ENCODE measurements at places on chromosomes 7 and 10.

DNA sequence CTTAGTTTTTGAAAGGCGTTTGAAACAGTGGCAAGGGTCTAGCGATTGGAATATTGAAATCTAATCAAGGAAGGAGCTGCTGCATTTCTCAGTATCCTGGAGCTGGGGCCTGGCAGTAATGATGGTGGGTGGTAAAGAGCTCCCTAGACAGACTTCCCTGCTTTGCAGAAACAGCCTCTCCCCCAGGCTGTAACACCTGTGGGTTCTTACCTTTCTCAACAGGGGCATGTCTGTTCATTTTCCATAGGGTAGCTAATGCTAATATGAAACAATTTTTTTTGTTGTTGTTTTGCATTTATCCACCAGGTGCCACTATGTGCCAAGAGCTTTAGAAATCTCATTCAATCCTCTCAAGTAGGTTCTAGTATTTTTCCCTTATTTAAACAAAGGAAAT lies 345.5 kb downstream of the REEP3 start:
- peak; percentile 5 for DNase-seq

DNA sequence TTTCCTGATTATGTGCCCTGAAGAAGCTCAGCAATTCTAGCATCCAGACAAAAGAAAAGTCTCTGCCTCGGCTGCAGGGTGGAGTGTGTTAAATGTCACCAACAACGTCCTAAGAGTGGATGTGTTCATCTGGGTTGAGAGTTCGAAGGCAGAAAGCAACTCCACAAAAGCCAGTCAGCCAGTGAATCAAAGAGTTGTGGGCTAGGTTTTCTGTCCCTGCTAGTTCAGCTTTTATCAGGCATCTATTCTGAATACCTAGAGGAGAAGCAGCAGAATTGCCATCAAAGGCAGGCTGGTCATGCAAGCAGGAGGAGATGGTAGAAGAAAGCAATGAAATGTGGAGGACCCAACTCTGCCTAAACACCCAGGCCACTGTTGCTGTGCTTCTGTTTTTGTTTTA lies 205.2 kb downstream of the KLF6 start:
- DNase-seq = no peak

DNA sequence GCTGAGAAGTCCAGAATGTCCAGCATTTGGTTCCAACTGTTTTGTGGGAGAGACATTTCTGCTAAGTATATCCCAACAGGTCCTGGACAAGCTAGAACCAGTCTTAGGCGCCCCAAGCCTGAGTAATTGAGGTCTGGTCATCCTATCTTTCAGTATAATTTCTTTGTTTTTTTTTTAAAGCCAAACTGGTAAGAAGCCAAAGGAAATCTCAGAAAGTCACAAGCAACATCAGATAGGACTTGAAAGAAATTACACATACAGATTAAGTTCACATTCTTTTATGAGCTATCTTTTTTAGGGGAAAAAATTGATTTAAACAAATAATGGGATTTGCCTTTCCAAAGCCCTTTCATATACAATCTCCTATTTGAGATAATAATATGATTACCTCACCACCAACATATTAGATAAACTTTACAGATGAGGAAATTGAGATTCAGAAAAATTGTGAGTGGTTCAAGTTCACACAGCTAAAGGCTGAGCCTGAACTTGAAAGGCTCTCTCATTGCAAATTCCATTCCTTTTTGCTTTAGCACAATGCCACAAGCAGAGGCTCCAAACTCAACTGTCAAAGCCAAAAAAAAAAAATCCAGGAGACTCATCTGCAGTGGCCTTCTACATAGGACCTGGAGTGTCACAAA lies 15.0 kb downstream of the PDLIM1 start:
- no peak for DNase-seq

- DNase-seq = no peak
Measured at GRCh38 chr10:73480158-73480557, 15.7 kb downstream of the PPP3CB start.

DNA sequence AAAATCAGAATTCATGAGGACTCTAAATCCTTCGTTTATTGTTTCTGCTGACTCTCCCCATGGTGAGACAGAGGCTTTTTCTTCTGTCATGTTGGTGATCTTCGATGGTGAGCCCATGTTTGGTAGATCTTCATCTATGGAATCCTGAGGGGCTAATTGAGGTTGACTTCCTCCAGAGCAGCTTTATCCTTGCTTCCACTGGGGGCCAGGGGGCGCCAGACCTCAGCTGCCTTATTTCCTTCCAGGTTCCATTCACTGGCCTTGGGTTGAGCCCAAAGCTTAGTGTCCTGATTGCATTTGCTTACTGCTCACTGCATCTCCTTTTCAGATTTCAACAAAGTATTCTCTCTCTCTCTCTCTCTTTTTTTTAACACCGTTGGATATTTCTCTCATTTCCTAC lies 80.7 kb downstream of the GCC1 start:
- DNase-seq = no peak

- no peak for DNase-seq
Measured at GRCh38 chr7:84714765-84715164, 472.1 kb downstream of the SEMA3D start.

DNA sequence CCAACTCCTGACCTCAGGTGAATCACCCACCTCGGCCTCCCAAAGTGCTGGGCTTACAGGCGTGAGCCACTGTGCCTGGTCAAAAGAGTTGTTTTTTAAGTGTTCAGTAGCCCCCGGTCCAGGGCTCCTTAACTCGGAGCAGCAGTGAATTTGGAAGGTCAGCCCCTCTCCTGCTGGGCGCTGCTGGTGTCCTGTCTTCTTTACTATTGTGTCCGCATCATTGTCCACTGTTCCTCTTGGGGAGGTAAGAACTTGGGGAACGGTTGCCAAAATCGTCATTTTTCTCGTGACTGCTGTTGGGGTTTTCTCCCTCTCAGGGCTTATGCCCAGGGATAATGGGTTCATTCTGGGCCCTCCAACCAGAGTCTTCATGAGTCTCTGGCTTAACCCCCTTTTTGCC lies 46.7 kb downstream of the CAMK1D start:
- no peak for DNase-seq

DNA sequence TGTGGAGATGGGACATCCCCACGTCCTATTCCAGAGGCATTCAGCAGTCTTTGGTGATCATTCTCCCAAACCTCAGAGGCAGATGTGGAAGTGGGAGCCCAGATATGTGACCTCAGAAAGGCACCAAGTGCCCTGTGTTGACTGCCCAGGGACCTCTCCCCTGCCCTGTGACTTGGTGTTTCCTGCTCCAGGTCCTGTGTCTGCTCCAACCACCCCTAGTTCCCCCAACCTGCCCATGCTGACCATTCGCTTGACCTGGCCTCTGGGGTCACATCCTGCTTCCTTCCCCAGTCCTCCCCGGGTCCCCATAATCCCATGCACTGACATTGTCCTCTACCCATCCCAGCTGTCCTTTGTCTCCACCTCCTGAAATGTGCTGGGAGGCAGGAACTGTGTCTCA lies 7.6 kb downstream of the CYP26A1 start:
- no peak for DNase-seq

- peak; percentile 67 for DNase-seq
Measured at GRCh38 chr10:55146032-55146431, 345.0 kb upstream of the PCDH15 start.

GRCh38 chr7:73746378-73746777 lies 7.8 kb upstream of the ABHD11 start:
- no peak for DNase-seq

GRCh38 chr7:39811161-39811614 lies 138.9 kb upstream of the CDK13 start:
- DNase-seq = peak; percentile 18

- no peak for DNase-seq
Measured at GRCh38 chr7:15461576-15461975, 100.2 kb downstream of the AGMO start.

GRCh38 chr10:117968354-117969182 lies 78.2 kb downstream of the RAB11FIP2 start:
- peak; percentile 5 for DNase-seq

- DNase-seq = no peak
Measured at GRCh38 chr10:42615419-42615818, 23.0 kb downstream of the ZNF33B start.

DNA sequence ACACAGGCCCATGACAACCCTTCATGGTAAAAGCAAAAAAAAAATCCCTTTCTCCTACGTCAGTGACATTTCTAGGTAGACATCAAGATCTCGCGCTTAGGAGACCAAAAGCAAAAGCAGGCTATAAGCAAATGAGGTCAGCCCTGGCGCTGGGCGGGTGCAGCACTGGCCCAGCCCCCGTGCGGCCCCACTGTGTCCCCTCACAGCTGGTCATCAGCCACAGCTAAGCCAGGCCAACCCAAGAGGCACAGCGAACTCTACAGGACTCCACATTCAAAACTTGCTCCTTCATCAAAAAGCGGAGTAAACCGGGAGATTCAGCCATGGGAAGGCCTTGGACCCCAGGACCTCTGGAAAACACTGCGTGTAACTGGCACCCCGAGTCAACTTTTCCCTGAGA lies 113.7 kb downstream of the PTPRN2 start:
- no peak for DNase-seq

DNA sequence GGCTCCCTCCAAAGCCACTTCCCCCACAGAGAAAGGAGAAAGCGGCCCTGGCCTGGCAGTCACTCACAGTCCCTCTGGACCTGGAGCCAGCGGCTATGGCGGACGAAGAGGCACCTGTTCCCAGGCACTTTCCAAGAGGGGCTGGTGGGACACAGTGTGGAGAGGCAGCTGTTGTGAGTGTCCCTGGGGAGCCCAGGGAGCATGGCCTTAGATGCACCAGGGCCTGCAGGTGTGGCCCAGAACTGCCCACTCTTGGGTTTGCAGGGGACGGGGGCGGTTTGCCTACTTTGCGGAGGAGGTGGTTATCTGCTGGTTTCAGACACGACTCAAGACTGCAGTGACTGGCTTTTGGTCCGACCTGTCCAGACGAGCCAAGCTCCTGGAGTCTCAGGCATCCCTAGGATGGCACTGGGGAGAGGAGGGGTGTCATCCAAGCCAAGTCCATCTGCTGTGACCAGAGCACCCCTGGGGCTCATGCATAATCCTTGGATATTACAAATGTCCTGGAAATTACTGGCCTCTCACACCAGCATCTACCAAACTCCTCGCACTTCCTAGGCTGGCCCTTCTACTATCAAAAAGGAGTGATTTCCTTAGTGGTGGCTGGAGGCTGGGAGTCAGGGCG lies 18.4 kb downstream of the CTBP2 start:
- no peak for DNase-seq

DNA sequence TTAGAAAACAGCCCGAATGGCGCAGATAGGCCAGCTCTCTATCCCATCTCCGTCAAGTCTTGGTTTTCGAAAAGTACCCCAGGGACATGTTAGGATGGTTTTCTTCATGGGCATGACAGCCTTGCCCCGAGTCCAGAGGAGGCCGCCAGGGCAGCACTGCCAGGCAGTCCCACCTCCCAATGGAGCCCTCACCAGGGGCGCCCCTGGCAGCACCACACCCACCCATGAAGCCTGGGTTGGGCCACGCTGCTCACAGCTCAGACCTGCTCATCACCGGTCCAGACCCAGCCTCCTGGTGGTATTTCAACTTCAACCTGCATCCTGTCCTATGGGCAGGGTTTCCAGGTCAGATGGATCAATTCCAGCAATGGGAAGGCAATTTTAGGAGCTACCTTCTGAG lies 53.3 kb downstream of the TCERG1L start:
- DNase-seq = no peak

DNA sequence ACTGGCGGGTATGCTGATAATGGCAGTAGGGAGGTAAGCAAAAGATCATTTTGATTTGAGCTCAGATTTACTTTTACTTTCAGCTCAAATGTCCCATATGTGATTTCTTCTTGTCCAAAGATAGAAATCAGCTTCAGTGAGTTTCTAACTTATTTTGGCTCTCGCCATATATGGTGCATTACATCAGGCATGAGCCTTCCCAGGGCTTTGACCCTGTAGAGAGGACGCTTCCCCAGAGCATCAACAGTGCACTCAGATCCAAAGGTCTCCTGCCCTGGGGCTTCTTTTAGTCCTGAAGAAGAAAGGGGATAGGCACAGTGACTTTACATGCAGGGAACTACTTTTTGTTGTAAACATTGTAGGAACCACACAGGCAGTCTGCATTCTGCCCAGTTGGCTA lies 128.6 kb upstream of the PDLIM1 start:
- no peak for DNase-seq
